ENCODE measurements at places on chromosomes 6 and 20.

DNA sequence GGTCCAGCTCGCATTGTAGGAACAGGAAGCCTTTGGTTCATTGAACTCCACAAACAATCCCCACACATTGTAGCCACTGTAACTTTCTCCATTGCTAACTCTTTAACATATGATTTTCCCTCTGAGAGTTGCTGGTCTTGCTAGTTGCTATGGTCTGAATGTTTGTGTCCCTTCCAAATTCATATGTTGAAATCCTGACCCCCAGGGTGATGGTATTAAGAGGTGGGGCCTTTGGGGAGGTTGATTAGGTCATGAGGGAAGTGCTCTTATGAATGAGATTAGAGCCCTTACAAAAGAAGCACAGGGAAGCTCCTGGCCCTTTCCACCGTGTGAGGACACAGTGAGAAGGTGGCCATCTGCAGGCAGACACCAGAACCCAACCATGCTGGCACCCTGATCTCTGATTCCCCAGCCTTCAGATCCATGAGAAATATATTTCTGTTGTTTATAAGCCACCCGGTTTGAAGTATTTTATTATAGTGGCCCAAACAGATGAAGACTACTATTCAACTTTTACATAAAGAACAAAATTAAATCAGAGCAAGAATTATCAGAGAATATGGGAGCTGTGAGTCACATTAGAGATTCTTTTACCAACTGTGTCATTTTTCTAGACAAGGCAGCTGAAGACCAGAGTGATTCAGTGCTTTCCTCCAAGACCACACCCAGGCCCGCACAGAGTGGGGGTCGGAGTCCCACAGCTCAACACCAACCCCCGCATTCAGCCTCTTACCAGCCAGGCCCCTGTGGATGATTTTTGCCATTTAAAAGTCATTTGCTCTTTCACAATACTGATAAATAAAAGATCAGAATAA, 143.0 kb downstream of the SAMD5 start:
- no peak for DNase-seq

- no peak for DNase-seq
These were observed 88.4 kb upstream of the JARID2 start for GRCh38 chr6:15157479-15157878.

DNA sequence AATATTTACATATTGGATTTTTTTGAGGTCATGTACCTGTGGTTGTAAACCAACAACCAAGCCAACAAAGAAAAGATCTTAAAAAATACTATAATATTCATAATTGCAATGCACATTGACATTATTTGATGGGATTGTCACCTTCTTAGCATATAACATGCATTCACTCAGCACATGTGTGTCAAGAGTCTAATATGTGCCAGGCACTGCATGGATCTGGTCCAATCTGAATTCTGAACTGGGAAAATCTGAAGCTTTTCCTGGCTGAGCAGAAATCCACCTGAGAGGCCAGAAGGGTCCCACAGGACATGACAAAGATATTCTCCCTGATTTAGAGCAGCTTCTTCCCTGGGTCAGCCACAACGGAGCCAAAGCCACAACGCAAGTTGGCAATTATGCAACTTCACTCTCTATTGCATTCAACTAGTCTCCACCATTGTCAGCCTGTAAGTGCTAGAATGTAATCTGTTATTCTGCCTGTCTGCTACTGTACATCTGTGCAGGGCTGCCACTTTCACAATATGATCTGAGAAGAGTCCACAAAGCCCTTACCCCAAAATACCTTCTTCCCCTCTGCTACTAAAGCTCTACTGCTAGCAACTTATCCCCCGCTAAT, 17.0 kb upstream of the DDO start:
- DNase-seq: no peak

DNA sequence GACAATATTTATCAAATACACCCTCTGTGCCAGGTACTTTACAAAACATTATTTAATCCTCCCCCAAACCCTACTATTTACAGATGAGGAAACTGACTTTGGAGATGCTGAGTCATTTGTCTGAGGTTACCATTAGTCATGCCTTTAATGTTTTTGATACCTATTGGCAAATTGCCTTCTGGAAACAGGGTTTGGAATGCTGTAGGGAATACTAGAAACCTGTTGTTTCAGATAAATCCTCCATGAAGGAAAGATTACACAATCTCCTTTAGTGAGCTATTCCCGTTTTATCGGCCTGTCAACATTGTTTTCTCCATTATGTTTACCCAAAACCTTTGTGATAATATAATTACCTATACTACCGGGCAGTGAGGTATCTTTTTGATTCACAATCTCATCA, 93.6 kb upstream of the ADGRF1 start:
- DNase-seq: no peak

DNA sequence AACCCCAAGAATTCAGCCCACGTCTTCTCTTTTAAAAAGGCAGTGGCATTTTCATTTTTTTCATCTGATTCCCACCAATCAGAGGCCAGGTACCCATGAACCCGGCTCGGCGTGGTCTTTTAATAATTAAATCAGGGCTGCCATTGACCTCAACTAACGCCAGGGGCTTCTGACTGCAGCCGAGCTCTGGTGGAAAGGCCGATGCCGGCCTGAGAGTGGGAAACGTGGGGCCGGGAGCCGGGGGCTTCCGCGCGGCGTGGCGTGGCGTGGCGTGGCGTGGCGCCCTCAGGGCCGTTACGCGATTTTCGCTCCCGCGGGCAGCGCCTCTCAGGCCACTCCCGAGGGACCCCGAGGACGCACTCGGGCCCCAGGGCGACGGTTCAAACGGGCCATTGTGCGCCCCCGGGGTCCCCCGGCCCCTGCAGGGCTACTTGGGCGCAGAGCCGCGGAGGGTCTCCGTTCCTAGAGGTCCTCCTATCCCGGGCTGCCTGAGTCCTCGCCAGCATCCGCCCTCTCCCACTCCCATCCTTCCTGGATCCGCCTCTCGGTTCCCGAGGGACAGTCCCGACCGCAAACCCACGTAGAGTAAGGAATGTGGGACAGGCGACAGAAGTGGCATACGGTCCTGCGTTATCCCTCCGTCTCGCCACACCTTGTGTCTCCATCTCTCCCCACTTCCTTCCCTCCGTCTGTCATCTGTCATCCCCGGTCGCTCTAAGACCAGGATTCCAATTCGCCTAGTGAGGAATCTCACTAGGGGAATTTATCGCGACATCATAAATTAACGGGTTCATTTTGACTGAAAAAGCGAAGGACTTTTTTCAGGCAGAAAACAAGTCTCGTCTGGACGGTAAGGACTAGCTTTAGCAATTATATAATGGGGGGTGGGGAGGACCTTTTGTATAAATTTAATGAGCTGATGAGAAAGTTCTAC, 876 bp upstream of the TBPL1 start:
- no peak for DNase-seq

DNA sequence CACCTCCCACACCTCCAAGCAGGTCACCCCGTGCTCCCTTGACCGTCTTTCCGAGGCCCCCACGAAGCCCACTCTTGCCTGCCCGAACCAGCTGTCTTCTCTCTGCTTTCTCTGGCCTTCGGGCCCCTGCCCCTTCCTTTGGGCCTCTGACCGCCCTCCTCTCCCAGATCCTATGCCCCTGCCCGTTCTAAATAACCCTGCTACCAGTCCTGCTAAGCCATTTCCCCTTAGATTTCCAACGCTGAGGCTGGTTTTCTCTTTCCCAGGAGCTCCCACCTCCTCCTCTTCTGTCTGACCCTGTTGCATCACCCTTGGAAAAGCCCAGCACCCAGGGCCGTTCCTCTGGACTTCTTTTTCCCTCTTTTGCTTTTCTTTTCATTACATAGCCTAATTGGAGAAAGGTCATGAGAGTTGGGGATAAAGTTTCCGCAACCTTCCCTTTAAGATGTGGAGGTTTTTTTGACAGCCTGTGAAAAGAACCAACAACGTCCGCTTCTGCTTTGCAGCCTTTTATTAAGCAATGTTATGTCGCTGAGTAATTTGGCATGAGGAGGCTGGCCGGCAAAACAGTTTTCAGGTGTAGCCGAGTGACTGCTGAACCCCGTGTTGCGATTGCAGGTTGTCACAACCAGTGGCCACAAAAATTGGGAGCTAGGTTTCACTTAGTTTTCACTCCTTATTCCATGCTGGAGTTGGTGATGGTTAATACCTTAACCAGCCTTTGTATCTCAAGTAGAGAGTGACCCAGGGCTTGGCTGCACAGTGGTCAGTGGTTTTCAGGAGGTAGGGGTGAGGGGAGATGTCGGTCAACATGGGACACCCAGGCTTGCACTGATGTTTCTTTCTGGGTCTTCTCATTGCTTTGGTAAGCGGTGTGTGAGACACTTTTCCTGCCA, 970 bp downstream of the BLTP3A start:
- DNase-seq: no peak

GRCh38 chr20:2699775-2700413, 7.3 kb downstream of the EBF4 start:
- no peak for DNase-seq

DNA sequence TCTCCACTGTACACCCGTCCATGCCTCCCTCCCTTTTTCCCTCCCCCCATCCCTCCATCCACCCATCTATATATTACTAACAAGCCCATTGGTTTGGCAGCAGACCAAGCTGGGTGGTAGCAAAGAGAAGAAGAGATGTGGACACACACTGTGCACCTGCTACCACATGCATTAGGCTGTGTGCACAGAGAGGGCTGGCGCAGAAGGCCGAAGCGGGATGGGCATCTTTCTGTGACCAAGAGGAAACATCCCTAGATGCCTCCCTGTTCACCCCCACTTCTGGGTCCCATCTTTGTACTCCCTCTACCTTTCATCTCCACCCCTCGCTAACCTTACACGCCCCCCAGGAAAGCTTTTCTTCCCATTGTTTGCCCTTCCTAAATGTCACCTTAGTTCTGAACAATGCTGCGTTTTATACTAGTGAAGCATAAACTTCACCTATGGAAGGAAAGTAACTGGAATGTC, 64.9 kb upstream of the AFDN start:
- no peak for DNase-seq

- DNase-seq: no peak
These were observed 8.3 kb downstream of the FAM110A start for GRCh38 chr20:841568-842546.

- no peak for DNase-seq
These were observed 11.9 kb upstream of the PLAGL1 start for GRCh38 chr6:144019929-144020328.

GRCh38 chr20:48310305-48310704, 517.5 kb downstream of the PREX1 start:
- DNase-seq: no peak

- no peak for DNase-seq
These were observed at the start of gene OR2B6 for GRCh38 chr6:27956941-27957340. TSS of gene OR2B6 (plus strand) at chr6:27957241. CDS start at chr6:27957241, 0 bp downstream.

GRCh38 chr6:42787063-42787472, 5.2 kb downstream of the BICRAL start:
- no peak for DNase-seq

DNA sequence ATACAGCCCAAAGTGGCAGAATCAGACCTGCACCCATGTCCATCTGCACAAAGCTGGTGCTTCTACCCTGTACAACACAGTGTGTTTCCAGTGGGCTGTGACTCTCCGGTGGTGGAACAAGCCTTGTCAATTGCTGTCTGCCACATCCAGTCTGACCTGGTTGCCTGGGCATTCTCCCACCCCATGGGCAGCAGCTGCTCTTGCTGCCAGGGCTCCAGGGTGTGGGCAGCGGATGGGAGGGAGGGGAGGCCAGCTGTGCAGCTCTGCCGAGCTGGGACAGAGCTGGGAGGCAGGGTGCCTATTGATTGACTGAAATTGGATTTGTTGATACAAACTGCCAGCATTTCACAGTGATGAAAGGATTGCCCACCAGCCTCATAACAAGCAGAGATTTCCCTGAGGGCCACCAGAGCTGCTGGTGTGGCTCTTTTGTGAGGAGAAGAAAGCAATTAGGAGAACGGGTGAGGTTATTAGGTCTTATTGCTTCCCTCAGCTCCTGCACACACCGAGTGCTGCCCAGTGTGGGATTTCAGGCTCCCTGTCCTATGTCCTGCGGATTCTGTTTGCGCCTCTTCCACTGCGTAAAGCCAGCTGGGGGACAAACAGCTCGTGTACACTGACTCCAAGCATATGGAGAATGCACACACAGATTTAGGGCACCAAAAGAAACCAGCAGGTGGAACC, 150.8 kb downstream of the NRN1 start:
- no peak for DNase-seq

- no peak for DNase-seq
These were observed 39.2 kb upstream of the TPD52L1 start for GRCh38 chr6:125114248-125114858.

- no peak for DNase-seq
These were observed 13.6 kb downstream of the SERPINB6 start for GRCh38 chr6:2957696-2958330.

DNA sequence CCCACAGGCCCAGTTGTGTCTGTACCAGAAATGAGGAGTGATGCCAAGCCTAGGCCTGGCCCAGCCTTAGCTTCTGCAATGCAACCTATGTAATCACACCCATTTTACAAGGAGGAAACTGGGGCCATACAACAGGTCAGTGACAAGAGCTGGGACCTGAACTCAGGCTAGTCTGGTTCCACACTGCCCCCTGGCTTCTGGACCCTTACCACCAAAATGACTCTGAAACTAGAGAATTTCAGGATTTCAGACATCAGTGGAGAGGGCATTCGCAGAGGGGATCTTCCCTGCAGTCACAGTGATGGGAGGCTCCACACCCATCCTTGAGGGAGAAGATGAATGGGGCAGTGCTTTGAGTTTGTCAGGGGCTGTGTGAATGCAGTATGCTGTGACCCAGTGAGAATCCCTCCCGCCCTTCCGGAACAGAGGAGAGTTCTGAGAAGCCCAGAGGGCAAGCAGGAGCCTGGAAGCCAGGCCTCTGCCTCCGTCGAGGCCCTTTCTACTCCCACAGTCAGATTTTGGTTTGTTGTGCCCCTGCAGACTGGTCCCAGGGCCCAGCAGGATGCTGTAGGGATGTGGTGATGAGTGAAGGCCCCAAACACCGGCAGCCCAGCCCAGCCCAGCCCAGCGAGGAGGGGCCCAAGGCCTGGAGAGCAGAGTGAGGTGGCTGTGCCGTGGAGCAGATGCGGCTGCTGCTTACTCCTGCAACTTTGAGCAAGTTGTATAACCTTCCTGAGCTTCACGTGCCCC, 48.1 kb upstream of the MYL9 start:
- DNase-seq: no peak

DNA sequence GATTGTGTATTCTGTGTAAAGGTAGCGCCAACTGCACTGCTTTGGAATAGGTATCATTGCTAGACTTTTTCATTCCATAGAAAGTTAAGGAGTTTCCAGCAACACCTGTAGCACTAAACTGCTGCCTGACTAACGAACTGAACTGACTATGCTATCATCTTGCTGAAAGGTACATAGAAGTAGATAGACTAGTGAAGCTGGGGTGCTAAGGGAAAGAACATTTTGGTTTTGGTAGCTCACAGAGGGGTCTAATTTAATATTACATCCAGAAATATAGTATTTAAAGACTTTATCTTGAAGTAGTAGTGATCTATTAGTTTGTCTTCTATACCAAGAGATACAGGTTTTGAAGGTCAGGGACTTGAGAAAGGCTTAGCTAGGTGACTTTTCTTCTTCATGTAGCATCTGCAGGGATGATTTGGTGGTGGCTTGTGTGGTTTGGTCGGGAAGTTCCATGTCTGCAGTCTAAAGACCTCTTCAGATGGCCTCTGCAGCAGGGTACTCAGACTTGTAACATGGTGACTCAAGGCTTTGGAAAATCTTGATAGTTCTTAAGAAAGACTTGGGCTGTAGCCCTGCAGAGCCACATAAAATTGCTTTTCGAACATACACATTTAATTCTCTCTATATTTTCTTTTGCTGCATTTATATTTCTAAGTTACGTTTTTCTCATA, 10.2 kb downstream of the SENP6 start:
- no peak for DNase-seq

GRCh38 chr6:77131426-77131825, 331.9 kb downstream of the HTR1B start:
- no peak for DNase-seq
